Psoas muscle (tissue), 8 donors: ENCODE measurements at places on chromosomes 1 and 21. TPM values are rescaled to one million over a fixed set of nuclear protein-coding genes. Genes with fewer than 3 reads are reported as not detected.

DNA sequence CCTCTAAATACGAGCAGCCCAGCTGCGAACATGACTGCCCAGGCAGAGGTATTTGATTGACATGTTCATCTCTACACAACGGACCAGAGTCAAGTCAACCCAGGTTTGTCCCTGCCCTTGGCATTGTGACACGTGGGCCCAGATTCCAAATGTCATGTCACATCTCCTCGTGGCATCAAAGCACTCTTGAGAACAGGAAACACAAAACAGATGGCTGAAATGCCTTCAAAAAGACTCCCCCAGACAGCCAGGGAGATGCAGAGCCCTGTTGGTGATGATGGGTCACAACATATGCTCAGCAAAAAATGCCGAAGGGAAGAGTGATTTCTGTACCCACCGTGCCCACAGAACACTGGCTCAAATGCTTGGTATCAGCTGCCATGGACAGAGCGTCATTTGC lies 337.8 kb upstream of the DAB1 start:
- H3K27me3 ChIP-seq = no peaks in the 10 kb centered on the region
- no peaks in the 10 kb centered on the region for H3K36me3 ChIP-seq
- no peak for DNase-seq
- H3K4me1 ChIP-seq = no peaks in the 10 kb centered on the region
- H3K27ac ChIP-seq = no peak overlapping the region

DNA sequence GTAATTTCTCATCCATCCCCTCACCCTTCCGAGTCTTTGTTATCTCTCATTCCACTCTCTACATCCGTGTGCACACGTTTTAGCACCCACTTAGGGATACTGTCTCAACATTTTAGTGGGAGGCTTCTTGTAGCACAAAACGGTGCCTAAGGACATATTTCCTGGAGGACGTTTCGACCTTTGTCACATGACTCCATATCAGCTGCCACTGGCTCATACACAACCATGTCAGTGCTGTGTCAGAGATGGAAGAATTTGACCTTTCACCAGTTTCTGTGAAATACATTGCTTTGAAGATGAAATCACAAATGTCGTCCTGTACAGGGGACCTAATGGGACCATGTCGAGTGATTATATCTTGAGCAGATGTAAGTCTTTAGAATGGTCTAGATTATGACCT lies 15.6 kb downstream of the B3GALT5 start:
- DNase-seq = no peak
- H3K27ac ChIP-seq = no peak overlapping the region
- H3K4me3 ChIP-seq = no peak overlapping the region
- no peaks in the 10 kb centered on the region for H3K4me1 ChIP-seq
- no peaks in the 10 kb centered on the region for H3K27me3 ChIP-seq
- H3K36me3 ChIP-seq = no peaks in the 10 kb centered on the region

DNA sequence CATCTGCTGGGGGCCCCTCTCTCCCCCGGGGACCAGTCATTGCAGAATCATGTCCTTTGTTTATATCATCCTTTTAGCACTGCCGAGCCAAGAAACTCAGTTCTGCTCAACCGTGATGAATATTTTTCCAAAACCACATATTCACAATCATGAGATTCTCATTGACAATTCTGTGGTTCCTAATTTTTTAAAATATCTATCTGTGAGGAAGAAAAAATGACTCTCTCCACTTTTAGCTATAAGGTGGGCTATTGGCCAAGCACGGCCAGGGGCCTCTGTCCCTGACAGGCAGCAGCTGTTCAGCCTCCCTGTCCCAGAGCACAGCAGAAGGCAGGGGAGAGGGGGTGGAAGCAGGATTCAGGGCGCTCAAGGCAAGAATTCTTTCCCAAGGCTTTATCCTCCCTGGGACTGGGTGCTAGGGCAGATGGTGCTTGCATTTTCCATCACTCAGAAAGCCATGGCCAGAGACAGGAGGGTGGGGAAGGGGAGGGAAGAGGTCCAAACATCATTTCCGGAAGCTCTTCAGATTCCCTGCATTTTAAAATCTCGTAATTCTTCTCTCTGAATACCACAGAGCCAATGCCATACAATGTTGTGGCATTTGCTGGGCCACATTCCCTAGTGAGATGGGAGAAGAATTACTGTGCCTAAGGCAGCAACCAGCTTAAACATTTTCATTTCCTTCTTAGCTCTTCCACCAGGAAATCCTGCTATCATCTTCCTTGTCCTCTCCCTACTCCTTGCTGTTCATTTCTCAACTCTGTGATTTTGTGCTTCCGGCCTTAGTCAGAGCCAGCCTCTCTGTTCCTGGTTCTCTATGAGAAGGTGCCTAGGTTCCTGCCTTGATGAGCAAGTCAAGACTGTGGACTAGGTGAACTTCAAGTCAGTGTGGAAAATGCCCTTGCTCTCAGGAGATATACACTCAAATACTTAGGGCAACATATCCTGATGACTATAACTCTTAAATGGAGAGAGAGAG lies 60.3 kb downstream of the KCNJ6 start:
- no peaks in the 10 kb centered on the region for H3K27me3 ChIP-seq
- no peak overlapping the region for H3K27ac ChIP-seq
- DNase-seq = no peak
- H3K36me3 ChIP-seq = no peaks in the 10 kb centered on the region

DNA sequence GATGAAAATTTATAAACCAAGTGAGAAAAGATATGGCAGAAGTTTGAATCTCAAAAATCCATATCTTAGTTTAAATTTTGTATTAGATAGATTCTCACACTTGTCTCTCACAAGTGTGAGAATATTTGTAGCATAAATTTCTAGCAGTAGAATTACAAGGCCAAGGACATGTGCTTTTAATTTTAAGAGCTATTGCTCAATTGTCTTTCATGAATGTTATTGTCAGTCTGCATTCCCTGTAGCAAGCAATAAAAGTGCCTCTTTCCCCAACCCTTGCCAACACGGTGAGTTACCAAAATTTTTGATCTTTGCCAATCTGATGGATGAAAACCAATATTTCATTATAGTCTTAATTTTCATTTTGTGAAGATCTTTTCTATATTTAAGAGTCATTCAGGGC lies 64.0 kb downstream of the CTH start:
- no peaks in the 10 kb centered on the region for H3K27me3 ChIP-seq
- no peaks in the 10 kb centered on the region for H3K36me3 ChIP-seq
- no peak overlapping the region for H3K27ac ChIP-seq
- no peaks in the 10 kb centered on the region for H3K4me1 ChIP-seq
- no peak for DNase-seq

- H3K27me3 ChIP-seq = no peaks in the 10 kb centered on the region
- no peak overlapping the region for H3K27ac ChIP-seq
- no peaks in the 10 kb centered on the region for H3K4me1 ChIP-seq
- no peaks in the 10 kb centered on the region for H3K36me3 ChIP-seq
Observed at GRCh38 chr1:192592981-192593708, 17.6 kb downstream of the RGS1 start.

- no peak for DNase-seq
- H3K36me3 ChIP-seq = no peaks in the 10 kb centered on the region
- H3K4me3 ChIP-seq = no peak overlapping the region
- no peak overlapping the region for H3K27ac ChIP-seq
- no peaks in the 10 kb centered on the region for H3K27me3 ChIP-seq
Observed at GRCh38 chr21:29909571-29909970, 30.2 kb downstream of the GRIK1 start.

DNA sequence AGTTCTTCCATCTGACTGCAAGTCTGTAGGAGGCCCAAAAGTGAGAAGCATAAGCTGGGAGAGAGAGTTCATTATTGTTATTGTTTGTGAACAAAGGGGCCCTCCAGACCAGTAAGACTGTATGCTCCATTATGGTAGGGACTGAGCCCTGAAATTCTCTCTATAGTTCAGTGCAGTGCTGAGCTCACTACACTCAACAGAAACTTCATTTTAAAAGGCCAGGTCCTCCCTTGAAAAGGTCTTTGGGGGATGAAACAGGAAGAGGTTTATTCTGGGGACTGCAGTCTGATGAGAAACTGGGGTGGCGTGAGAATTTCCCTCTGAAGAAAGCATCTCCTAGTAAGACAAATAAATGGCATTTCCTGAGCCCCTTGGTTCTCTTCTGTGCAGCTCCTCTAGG lies 5.5 kb upstream of the GATAD2B start:
- H3K4me1 ChIP-seq = no peaks in the 10 kb centered on the region
- H3K27me3 ChIP-seq = no peaks in the 10 kb centered on the region
- H3K27ac ChIP-seq = no peak overlapping the region
- no peak for DNase-seq

GRCh38 chr1:53328541-53329499 lies 950 bp upstream of the LRP8 start:
- H3K4me3 ChIP-seq = no peak overlapping the region
- peaks cover 9% of the 10 kb centered on the region for H3K4me1 ChIP-seq
- peak; percentile 41 for DNase-seq

DNA sequence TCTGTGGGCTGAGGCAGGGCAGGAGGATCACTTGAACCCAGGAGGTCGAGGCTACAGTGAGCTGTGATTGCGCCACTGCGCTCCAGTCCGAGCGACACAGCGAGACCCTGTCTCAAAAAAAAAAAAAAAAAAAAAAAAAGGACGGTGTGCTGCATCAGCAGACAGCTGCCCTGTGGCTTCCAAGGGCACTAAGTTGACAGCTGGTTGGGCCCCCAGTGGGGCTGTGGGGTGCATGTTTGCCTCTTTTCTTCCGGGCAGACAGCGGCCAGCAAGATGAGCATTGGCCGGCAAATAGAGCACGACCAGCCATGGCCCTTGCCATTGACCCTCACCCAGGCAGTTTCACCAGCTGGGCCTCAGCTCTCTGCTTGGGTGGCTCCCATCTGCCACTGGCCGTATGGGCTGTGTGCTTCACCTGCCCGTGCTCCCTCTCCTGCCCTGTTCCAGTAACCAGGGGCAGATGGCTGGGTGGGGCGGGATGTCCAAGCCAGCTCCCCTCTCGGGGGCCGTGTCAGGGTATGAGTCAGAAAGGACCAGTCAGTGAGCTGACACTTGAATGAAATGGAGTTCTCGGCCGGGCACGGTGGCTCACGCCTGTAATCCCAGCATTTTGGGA lies 12.3 kb upstream of the SLC25A34 start:
- H3K27me3 ChIP-seq = no peaks in the 10 kb centered on the region
- DNase-seq = no peak
- peak overlapping the region; percentile 38 for H3K27ac ChIP-seq
- H3K4me3 ChIP-seq = no peak overlapping the region
- peaks cover 7% of the 10 kb centered on the region for H3K36me3 ChIP-seq

- H3K4me3 ChIP-seq = no peak overlapping the region
- DNase-seq = no peak
- H3K27me3 ChIP-seq = no peaks in the 10 kb centered on the region
- peaks cover 10% of the 10 kb centered on the region for H3K4me1 ChIP-seq
- peaks cover 14% of the 10 kb centered on the region for H3K36me3 ChIP-seq
Observed at GRCh38 chr1:150484861-150485260, 2.4 kb upstream of the TARS2 start.

- no peaks in the 10 kb centered on the region for H3K4me1 ChIP-seq
- H3K4me3 ChIP-seq = no peak overlapping the region
- H3K27ac ChIP-seq = no peak overlapping the region
- H3K36me3 ChIP-seq = no peaks in the 10 kb centered on the region
Observed at GRCh38 chr21:44349416-44349846, 4.0 kb upstream of the TRPM2 start.

DNA sequence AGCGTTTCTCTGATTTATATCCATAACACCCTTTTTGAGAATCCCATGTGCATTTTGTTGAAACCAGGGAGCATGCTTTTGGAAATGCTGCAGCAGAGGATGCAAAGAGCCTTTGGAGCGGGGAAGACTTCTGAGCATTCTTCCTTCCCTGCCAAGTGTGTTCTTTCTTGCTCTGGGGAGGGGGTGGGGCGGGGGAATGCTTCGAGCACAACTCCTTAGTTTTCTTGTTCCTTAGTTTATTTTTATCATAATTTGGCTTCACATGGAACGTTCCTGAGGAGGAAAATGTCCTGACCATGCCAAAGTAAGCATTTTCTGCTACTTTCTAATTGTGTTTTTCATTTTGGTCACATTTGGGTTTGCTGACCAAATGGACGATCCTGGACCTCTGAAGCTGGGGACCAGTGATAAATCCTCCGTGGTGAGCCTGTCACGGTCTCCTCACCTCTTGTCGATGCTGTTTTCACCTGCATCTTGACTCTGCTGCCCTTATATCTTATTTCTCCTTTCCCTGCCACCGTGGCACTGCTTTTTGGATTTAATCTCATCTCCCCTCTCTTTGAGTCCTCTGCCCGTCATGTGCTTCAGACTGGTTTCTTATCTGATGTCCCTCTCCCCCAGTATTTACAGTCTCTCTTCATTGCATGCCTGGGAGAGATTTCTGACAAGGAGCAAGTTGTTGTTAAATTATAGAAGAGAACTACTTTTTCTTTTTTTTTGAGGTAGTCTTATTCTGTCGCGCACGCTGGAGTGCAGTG lies 2.4 kb downstream of the CTPS1 start:
- DNase-seq = no peak
- H3K4me3 ChIP-seq = no peak overlapping the region
- no peak overlapping the region for H3K27ac ChIP-seq
- H3K36me3 ChIP-seq = peaks cover 38% of the 10 kb centered on the region

DNA sequence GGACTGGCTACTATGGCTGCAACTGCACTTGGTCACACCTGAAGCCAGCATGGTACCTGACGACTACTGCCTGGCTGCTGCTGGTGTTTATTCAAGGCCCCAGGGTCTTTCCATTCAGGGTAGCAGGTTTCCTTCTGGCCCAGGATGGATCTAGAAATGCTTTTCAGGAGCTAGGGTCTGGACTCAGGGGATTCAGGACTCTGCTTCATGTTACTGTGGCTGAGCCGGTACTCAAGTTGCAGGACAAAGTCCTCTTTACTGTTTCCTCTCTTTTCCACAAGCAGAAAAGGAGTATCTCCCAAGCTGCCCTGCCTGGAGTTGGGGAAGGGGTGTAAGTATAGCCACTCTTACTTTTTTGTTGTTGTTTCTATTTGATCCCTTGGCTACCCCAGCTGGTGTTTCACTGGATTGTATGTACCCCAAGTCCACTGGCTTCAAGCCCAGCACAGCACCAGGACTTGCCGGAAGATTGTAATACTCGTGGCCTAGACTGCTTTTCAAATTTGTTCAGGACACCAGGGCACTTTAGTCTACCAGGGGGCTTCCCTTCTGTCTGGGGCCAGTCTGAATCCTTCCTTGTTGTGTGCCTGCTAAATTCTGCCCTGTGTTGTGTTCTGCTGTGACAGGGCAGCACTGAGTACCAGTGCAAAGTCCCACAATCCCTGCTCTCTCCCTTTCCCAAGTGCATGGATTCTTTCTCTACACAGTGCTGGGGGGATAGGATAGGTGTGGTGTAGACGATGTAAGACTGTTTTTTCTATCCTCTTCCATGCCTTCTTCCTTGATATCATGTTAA lies 248.5 kb downstream of the GPR52 start:
- H3K36me3 ChIP-seq = no peaks in the 10 kb centered on the region
- no peaks in the 10 kb centered on the region for H3K27me3 ChIP-seq
- no peak for DNase-seq
- no peak overlapping the region for H3K27ac ChIP-seq

HEYL gene
- 6.2 TPM for total RNA-seq

ACTN2 gene
- 2,645 TPM for total RNA-seq
